ENCODE measurements at places on chromosomes 12 and 14.

DNA sequence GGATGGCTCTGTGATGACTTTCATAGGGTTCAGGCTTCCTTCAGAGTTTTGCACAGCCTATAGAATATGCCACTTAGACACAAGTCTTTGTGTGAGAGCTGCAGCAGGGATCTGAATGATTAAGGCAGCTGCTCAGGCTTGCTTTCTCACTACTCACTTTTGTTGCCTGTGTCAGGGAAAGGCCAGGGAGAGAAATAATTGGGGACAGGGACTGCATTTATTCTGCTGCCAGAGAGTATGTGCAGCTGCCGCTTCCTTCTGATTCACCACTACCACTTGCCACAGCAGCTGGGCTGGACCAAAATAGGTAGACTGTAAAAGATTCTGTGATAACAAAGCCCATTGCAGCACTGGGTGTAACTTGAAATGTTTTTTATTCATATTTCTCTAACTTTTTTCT, 49.7 kb downstream of the TRMT5 start:
- DNase-seq: no peak

DNA sequence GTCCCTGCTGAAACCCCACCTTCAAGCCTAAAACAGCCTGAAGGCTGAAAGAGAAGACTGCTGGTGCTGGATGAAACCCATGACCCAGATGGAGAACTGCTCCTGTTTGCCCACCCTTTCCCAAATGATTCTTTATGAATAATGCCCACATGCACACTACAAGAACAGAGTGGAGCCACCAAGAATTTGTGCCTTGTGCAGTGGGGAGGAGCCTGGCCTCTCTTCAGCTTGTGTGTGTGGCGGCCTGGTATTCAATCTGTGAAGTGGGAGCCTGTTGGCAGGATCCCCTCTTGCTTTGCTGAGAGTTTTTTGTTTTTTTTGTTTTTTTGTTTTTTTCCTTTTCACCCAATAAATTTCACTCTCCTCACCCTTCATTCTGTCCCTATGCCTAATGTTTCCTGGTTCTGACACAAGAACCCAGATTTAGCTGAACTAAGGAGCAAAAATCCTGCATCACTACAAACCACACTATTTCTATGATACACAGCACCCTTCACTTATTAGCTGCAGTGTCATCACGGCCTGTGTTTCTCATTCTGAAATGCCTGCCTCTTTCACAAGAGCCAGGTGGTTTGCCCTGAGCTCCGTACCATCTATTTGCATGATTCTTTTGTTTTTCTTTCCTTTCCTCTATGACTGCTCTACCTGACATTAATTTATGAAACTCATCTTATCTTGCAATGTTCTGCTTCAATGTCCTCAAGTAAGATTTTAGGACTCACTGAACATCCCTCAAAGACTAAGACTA, 585.5 kb upstream of the ATXN7L3B start:
- no peak for DNase-seq

- peak; percentile 17 for DNase-seq
Measured at GRCh38 chr12:113949321-113950305, 16.5 kb downstream of the RBM19 start.

DNA sequence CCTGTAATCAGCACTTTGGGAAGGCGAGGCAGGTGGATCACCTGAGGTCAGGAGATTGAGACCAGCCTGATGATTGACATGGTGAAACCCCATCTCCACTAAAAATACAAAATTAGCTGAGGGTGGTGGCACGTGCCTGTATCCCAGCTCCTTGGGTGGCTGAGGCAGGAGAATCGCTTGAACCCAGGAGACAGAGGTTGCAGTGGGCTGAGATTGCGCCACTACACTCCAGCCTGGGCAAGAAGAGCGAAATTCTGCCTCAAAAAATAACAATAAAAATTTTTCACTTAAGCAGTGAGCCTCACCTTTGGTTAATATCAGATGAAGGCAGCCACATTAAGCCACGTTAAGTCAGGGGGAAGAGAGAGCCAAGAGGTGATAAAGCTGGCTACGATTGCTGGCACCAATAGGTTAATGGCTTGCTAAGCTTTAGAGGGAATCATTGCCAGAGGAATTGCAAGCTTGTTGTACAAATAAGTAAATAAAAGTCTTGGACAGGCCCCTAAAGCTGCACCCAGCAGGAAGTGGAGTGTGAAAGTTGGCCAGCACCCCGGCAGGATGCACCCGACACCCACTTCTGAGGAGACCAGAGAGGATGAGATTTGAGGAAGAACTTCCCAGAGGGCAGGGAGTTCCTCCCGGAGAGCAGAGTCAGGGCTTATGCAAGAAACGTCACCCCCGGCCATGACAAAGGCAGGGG, 41.3 kb upstream of the TESC start:
- peak; percentile 15 for DNase-seq

DNA sequence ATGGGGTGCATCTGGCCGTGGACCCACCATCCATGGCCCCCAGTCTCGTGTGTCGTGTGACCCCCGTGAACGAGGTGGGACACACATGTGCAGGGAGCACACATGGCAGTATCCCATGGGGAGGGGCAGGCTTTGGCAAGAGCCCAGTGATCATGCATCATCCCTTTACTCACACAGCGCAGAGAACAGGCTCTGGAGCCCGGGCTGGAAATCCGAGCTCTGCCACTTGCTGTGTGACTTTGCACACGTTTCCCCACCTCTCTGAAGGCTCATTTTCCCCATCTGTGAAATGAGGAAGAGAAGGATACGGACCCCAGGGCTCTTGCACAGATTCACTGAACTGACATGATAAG, 119.9 kb downstream of the PHETA1 start:
- DNase-seq: no peak

GRCh38 chr14:20630340-20631022, 11.0 kb downstream of the OR6S1 start:
- no peak for DNase-seq

- no peak for DNase-seq
Measured at GRCh38 chr14:83164016-83164415, 1630.4 kb upstream of the SEL1L start.

DNA sequence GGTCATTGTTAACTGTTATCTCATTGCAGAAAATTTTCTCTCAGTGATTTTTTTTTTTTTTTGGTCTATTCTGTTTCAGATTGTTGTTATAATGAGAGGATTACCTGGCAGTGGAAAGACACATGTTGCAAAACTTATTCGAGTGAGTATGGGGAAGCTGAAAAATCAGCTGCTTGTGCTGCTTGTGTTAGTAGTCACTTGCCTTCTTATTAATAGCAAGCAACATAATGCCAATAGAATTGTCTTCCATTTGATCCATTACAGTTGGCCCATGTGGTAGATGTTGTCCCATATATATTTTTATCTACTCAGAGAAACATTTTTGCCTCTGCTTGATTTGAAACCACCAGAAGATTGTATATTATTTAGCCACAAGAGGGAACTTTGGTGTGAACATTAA, 53.0 kb downstream of the YLPM1 start:
- no peak for DNase-seq

DNA sequence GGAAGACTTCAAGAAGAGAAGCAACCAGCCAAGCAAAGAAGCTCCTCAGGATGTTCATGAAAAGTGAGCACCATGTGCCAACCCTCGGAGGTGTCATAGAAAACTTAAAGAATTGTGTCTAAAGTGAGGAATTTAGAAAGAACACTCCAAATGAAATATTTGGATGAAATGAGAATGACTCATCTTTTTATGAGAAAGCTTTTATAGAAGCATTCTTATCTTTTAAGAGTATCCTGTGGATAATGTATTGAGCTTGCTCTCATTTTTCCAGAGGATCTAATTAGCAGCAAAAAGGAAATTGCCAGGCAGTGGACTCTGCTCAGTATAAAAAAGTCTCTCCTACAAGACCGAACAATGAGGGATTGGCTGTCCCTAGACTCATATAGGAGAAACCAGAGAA, 454.9 kb downstream of the LRIG3 start:
- DNase-seq: no peak

- no peak for DNase-seq
Measured at GRCh38 chr14:104132981-104133380, 5.4 kb upstream of the KIF26A start.

GRCh38 chr12:34598851-34599529, 576.7 kb downstream of the ALG10 start:
- no peak for DNase-seq

DNA sequence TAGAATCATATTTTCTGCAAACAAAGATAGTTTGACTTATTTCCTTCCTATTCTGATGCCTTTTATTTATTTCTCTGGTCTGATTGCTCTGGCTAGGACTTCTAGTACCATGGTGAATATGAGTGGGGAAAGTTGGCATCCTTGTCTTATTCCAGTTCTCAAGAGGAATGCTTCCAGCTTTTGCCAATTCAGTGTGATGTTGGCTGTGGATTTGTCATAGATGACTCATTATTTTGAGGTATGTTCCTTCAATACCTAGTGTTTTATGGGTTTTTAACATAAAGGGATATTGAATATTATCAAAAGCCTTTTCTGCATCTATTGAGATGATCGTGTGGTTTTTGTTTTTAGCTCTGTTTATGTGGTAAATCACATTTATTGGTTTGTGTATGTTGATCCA, 139.4 kb upstream of the CNTN1 start:
- DNase-seq: no peak

DNA sequence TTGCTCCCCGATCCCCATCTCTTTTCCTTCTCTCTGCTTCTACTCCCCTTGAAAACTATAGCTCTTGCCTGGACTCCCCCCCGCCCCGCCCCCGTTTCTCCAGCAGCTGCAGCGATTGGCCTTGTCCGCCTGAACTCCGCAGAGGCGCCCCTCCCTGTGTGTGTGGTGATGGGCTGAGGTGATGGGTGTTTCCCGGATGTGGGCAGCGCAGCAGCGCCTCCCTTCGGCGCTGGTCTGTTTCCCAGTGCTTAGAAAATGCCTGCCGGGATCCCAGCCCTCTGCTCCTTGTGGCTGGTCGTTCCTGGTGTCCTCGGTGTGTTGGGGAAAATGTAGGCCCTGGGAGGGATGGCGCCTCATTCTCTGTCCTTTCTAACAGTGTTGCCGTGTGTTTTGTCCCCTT, 43.3 kb downstream of the GALNT8 start:
- no peak for DNase-seq

- no peak for DNase-seq
Measured at GRCh38 chr12:54018468-54018984, 9.7 kb upstream of the HOXC6 start.

- DNase-seq: no peak
Measured at GRCh38 chr14:104238424-104239184, 100.2 kb downstream of the KIF26A start.
